ELR (cell line): ENCODE measurements at places on chromosomes 6 and 20.

- no peak for DNase-seq
Measured at GRCh38 chr6:106244521-106244920, 81.0 kb downstream of the ATG5 start.

- no peak for DNase-seq
Measured at GRCh38 chr20:40602381-40602780, 86.7 kb downstream of the MAFB start.

- DNase-seq: no peak
Measured at GRCh38 chr6:136210398-136211165, 39.5 kb downstream of the MTFR2 start.

DNA sequence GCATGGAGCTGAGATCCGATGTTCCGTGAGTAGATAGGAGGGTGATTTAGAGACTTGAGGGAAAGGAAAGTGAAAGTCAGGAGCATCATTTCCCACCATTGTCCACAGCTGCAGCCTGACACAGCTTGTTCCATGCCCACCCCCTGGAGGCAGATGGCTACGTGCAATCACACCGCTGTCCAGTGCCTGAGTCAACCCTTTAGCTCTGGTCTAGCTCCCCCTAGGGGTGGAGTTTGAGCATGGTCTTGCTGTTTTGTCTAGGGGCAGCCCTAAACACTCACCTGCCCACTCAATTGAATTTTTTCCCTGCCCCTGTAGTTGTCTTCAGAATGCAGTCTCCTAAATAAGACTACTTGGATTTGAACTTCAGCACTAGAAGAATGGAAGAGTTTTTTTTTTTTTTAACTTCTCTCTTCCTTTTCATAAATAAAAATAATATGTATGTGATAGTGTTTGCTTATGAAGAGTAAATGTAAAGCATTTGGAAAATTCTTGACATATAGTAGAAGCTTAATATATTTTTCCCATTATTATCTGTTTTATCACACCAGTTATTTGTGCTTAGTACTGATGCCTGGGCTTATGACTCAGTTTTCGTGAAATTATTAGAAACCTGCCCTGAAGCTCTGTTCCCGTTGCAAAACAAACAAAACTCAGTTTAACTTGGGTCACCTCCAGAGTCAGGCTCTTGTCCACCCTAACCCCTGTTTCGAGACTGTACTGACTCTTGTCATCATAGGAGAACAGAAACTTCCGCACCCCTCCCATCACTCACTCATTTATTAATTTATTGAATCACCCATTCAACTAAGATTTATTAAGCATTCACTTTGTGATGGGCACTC, 814.8 kb downstream of the MAFB start:
- DNase-seq: peak; percentile 90

GRCh38 chr6:21450149-21450548, 143.4 kb upstream of the SOX4 start:
- no peak for DNase-seq

- DNase-seq: no peak
Measured at GRCh38 chr6:130945401-130945919, 117.6 kb downstream of the EPB41L2 start.

DNA sequence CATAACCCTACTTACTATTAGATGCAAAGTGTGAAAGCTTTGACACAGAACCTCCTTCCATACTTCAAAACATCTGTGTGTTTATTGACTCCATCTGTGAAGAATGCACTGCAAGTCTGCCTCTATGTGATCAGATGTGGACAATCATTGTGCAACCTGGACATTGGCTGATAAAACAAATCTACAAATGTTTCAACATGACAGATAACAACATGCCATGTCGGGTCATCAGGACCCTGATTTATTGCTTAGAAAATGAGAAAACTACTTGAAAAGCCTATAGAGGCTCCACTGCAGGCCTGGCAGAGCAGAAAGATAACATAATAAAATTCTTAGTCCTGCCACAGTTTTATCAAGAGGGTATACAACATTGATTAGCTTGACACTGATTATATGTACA, 1286.4 kb downstream of the GRIK2 start:
- DNase-seq: no peak

DNA sequence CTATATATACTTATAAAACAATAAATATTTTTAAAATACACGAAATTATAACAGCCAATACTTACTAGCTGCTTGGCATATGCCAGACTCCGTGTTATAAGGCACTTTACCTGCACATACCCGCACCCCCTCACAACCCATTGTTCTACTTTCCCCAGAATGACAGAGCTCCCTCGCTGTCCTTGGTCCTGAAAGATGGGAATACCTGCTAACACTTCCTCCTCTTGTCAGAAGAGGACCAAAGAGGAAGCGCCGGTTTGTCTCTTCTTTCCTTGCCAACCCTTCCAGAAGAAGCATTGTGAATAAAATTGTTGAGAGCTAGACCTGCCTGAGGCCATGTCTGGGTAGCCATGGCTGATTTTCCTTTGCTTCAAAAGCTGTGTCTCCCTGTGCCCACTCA, 149.3 kb downstream of the PTPRT start:
- peak; percentile 3 for DNase-seq

- no peak for DNase-seq
Measured at GRCh38 chr6:145272246-145272645, 463.1 kb downstream of the EPM2A start.

DNA sequence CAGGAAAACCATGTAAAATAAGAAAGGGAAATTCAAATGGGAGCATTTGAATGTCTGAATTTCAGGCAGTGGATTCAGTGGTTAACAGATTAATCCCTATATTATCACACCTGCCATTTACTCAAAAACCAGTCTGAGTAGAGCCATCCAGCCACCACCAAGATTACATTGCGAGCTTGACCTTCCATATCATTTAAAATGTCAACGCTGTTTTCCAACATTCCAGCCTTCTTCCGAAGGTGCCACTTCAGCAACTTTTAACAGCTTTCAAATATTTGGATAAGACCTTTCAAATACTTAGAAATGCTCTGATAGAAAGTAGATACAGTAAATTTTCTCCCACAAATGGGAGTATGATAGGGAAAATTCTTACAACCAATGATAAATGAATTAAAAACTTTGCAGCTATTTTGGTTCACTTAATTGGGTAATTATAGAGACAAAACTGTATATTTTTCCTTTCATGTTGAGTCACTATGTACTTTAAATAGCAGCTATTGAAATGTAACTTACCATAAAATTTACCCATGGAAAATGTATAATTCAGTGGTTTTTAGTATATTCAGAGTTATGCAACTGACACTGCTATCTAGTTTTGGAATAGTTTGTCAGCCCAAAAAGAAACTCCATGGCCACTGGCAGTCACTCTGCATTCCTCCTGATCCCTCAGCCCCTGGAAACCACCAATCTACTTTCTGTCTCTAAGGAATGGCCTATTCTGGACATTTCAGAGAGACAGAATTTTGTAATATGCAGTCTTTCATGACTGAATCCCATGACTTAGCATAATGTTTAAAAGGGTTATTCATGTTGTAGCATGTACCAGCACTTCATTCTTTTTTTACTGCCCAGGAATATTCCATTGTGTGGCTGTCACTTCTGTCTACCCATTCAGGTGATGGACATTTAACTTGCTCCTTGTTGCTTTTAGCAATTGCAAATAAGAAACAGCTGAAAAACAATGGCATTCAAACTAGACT, 21.5 kb downstream of the EZR start:
- DNase-seq: no peak

DNA sequence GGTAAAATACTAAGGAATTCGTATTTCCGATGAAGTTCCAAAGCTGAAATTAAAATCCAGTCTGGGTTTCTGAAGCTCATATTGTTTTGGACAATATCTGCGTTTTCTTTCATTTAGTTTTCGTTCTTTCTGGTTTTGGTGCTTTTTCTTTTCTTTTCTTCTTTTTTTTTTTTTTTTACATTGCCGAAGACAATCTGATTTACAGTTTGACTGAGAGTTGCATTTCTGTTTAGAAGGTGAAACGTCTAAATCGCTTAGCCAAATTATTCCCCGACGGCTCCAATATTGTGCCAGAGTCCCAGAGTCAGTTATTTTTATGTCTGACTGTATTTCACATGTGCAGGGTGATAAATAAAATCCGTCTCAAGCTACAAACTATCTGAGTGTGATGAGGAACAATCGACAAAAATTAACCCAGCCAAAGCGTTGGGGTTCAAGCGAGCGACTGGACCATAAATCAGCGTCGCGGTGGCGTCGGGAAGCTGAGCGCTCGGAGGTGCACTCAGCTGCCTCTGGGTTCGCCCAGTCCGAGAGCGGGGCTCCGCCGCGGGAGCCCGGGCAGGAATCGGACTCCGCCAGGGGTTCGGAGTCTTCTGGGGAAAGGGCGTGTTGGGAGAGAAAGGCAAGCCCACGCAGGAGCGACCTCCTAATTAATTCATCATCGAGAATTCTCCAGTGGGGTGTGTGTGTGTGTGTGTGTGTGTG, 8.2 kb upstream of the TBX18 start:
- no peak for DNase-seq

DNA sequence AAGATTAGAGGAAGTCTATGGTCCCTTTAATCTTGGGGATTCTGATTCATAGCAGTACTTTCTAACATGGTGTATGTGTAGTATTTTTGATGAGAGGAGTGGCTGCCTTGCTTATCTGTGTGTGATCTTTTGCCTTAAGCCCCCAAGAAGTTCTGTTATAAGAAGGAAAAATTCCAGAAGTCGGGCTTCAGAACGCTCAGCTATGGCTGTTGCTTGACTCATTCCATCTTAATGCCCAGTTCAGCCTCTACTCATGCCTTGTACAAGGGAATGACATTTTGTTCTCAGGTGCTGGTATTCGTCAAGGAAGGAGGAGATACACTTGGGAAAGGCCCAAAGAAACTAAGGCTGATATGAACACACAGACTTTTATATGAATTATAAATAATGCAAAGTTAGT, 713.0 kb upstream of the MARCKS start:
- DNase-seq: no peak
